CMK (cell line): ENCODE measurements at places on chromosomes 1 and 21.

- DNase-seq, result no peak
These were observed 14.6 kb upstream of the PLA2G2C start for GRCh38 chr1:20200966-20201365.

GRCh38 chr1:43052786-43053439 is 94.2 kb upstream of the SLC2A1 start:
- no peak for DNase-seq

DNA sequence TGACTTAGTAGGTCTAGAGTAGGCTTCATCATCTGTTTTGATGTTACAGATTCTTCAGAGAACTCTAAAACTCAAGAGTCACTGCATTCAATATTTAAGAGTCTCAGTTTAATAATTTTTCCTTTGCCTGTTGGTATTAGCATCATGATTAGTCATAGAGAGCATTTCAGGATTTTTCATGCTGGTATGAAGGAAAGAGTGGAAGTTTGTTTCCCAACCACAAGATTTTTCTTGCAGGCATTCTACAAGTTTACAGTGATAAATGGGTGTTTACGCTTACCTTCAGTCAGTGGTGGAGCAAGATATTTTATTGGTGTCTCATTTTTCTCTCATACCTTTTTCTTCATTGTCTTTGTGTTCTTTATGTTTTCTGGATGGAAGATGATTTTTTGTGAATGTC is 58.4 kb upstream of the MYOCOS start:
- DNase-seq, result no peak

GRCh38 chr1:228236744-228237143 is 28.9 kb downstream of the OBSCN start:
- DNase-seq, result peak; percentile 49

- DNase-seq, result no peak
These were observed 3.6 kb downstream of the BEST4 start for GRCh38 chr1:44784094-44785028.

DNA sequence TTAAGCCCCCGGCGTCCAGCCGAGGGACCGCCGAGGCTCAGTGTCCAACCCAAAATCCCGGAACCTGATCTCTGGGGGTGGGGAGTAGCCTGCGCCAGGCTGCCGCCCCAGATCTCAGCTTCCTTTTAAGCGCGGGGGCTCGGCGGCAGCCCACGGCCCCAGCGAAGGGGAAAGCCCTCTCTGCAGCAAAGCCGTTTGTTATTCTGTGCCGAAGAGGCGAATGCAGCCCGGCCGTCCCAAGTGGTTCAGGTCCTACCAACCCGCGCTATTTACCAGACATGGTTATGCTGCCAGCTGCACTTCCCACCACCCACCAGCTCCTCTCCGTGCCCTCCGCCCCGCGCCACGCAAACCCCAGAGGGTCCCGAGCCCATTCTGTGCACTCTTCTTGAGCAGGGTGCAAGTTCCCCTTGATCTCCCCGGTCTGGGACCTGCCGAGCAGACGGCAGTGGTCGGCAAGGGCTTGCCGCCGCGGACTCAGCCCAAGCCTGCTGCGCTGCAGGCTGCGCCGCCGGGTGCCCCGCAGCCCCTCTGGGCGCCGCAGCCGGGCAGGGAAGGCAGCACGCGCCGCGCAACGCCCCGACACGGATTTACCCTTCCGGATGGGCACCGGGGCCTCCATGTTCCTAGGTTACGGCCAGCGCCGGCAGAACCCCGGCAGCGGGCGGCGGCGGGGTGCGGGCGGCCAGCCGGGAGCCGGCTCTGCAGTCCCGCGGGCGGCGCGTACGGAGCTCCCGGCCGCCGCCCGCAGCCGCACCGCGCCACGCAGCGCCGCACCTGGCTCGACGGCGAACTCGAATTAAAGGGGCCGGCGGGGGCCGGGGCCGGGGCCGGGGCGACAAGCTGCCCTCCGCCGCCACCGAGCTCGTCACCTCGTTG is 738 bp upstream of the KCNA2 start:
- DNase-seq, result no peak

GRCh38 chr1:187692799-187693198 is 864.0 kb downstream of the PLA2G4A start:
- no peak for DNase-seq

DNA sequence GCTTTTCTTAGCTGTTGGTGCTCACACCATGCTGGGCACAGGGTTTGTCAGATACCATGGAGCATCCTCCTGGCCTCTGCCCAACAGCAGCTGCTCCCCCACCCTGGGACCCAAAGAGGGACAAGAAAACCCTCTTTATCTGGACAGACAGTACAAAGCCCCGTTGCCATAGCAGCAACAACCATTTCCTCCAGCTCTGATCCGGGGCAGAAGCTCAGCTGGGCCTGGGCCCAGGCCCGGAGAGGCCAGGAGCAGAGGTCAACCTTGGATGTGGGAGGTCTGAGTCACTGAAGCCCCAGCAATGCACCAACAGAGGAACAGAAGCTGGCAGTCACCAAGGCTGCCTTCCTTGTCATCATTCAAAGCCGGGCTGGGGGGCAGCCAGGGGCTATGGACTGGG is 228.4 kb upstream of the POU3F1 start:
- DNase-seq, result no peak

DNA sequence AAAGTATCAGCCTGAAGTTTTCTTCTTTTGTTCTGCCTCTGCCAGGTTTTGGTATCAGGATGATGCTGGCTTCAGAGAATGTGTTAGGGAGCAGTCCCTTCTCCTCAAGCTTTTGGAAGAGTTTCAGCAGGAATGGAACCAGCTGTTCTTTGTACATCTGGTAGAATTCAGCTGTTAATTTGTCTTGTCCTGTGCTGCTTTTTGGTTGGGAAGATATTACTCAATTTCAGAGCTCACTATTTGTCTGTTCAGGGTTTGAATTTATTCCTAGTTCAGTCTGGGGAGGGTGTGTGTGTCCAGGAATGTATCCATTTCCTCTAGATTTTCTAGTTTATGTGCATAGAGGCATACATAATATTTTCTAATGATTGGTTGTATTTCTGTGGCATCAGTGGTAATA is 12.8 kb downstream of the ZNF678 start:
- DNase-seq, result no peak

DNA sequence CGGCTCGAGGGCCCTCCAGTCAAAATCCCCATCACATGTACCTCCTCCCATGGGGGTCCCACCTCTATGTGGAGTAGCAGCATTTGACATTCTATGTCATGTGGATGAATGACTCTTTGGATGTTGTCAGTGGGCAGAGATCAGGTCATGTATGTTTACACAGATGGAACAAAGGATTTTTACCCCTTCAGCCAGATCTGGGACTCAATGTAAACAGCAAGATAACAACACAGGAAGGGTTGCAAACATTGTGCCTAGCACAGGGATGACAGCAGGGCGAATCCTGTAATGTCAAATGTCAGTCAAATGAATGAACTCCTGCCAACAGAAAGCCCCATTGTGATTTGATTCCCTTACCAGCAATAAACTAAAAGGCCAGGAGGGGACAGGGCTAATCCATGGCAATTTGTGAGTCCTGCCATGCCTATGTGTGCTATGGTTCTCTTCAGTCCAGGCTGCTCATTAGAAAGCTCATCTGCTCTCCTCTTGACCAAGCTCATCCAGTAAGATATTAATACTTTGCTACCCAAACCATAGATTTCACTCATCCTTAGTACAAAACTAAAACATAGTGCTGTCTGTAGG is 60.3 kb downstream of the PGBD5 start:
- DNase-seq, result no peak

DNA sequence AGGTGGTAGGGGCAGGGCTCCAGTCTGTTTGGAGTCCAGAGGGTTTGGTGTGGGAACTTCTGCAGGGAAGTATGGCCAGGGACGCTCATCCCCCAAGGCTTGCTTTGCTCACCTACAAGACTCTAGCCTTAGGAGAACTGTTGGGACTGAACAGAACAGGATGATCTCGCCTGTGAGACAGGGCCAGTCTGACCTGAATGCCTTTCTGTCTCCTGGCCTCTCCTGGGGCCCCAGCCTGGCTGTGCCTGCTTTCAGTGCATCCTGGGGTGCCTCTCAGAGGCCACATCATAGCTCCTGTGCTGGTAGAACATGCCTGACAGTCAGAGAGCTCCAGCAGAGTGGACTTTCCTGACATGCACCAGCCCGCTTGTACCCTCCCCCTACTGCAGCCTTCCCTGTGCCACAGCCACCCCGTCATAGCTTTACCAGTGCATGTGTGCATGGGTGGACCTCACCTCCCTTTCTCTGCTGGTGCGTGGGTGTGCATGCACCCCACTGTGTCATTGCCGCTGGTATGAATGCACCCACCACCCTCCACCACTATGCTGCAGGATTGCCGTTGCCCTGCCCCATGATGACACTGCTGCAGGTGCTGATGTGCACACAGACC is 165.8 kb downstream of the GIPC2 start:
- DNase-seq, result no peak

DNA sequence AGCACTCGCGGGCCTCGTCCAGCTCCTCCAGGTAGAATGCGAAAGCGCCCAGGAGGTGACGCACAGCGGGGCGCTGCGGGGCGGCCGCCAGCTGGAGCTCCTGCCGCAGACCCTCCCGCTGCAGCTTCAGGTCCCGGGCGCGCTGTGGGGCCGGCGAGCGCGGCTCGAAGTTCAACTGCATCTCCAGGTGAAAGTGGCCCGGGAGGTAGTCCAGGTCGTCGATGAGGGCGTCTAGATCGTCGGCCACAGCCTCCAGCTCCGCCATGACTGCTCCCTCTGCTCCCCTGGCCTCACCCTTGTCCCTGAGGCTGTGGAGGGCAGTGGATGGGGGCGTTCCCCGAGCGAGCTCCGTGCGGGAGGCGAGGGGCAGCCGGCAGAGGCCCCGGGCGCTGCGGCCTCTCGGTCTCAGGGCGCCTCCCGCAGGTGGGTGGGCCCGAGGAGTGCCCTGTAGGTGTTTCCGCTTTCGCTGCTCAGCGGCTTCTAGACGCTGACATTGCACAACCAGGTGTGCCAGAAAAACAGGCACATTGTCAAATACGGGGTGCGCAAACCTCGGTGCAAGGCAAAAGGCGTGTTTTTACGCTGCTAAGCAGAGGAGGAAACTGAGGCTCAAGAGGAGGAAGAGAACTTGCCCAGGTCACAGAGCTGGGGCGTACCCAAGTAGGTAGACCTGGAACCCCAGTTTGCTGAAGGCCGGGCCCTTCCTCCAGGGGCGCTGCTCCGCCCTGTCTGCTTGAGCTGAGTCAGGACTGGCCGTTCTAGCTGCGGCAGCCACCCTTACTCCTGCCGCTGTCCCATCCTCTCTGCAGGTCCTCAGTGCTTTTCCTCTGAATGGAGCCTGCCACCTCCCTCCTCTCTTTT is at the start of gene TTC22:
TSS of gene TTC22 (minus strand) at position 425 of the 861 bp plus-strand sequence. CDS start at position 265, 160 bp downstream.
- DNase-seq, result no peak

- DNase-seq, result no peak
These were observed 32.8 kb upstream of the BACH1 start for GRCh38 chr21:29265690-29266479.

- no peak for DNase-seq
These were observed 619.2 kb downstream of the SMYD3 start for GRCh38 chr1:245887829-245888228.

- DNase-seq, result no peak
These were observed 343.2 kb downstream of the OLFM3 start for GRCh38 chr1:101653482-101653946.

GRCh38 chr1:219374046-219374566 is 200.4 kb downstream of the LYPLAL1 start:
- DNase-seq, result no peak

DNA sequence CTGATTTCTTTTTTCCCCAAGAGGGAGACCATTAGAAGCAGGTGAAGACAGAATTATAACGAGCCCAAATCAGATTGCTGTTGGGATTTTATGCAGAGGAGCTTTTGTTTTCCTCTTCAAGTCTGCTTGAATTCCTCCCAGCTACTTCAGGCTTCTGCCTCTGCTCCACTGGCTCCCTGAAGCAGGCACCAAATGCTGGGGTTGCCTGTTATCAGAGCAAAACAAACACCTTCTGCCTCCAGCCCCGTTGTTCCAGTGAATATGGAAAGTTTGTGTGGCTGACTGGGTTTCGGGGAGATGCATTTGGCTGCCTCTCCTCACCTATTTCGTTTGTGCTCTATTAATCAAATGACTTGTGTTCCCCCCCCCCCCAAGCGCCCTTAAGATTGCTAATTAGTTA is 209.2 kb downstream of the URB2 start:
- DNase-seq, result no peak

- no peak for DNase-seq
These were observed 626.5 kb downstream of the PTPRC start for GRCh38 chr1:199265319-199265718.

DNA sequence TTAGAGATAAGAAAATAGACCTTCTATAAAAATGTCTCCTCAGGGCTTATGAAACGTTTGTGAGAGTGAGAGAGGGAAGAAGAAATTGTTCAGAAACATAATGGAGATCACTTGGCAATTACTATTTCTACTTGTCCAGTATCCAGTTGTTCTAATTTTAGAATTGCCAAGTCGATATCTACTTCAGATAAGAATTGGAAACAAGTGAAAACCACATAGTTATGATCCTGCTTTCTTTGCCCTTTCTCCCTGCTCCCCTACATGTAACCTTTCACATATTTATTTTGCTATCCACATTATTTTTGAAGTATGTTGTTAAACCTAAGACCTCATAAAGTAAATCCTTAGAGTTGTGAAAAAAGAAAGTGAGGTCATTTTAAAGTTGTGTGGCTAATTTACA is 1154.7 kb upstream of the ADGRL2 start:
- DNase-seq, result no peak

DNA sequence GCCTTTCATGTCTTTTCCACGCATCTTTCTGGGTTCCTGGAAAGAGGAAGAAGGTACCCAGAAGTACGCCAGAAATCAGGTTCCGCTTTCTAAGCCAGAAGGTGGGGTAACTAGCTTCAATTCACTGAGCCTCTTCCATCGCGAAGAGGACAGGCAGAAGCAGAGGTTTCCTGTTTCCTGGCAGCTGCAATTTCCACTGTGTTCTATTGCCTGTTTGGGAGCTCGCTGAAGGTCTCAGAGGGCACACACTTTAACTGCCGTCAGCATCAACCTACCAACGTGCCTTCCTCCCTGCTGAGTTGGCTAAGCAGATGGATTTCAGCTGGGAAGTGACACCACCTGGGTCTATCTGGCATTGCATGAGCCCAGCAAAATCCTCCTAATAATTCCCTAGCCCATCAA is 10.0 kb downstream of the NCF2 start:
- peak; percentile 39 for DNase-seq

- no peak for DNase-seq
These were observed 56.9 kb downstream of the PROX1 start for GRCh38 chr1:214044438-214045214.
